ENCODE measurements at places on chromosomes 16 and 17.
A peak's percentile ranks its signal among the peaks of the same experiment; 100 is the strongest.

GRCh38 chr16:85603203-85603755 lies 9.8 kb upstream of the GSE1 start:
- no peak overlapping the region for H3K4me3 ChIP-seq
- no peaks in the 10 kb centered on the region for H3K27me3 ChIP-seq
- H3K4me1 ChIP-seq, result peaks cover 37% of the 10 kb centered on the region
- no peak for DNase-seq
- H3K36me3 ChIP-seq, result no peaks in the 10 kb centered on the region

GRCh38 chr17:45318561-45319230 lies 1.9 kb upstream of the MAP3K14 start:
- no peak for DNase-seq
- H3K27me3 ChIP-seq, result no peaks in the 10 kb centered on the region
- H3K4me3 ChIP-seq, result no peak overlapping the region
- H3K27ac ChIP-seq, result peak overlapping the region; percentile 78
- H3K36me3 ChIP-seq, result no peaks in the 10 kb centered on the region

- DNase-seq, result no peak
- H3K27ac ChIP-seq, result peak overlapping the region; percentile 34
- no peaks in the 10 kb centered on the region for H3K27me3 ChIP-seq
- no peaks in the 10 kb centered on the region for H3K36me3 ChIP-seq
- H3K4me3 ChIP-seq, result no peak overlapping the region
- H3K4me1 ChIP-seq, result peaks cover 52% of the 10 kb centered on the region
Measured at GRCh38 chr16:11499295-11500089, 87.2 kb downstream of the LITAF start.

- no peaks in the 10 kb centered on the region for H3K36me3 ChIP-seq
- DNase-seq, result no peak
- no peak overlapping the region for H3K27ac ChIP-seq
- H3K4me3 ChIP-seq, result peak overlapping the region; percentile 21
- peaks cover 40% of the 10 kb centered on the region for H3K27me3 ChIP-seq
- peaks cover 15% of the 10 kb centered on the region for H3K4me1 ChIP-seq
Measured at GRCh38 chr17:39598630-39599003, 9.1 kb downstream of the NEUROD2 start.

GRCh38 chr16:79097771-79098170 lies 502.8 kb downstream of the MAF start:
- no peak for DNase-seq
- no peak overlapping the region for H3K27ac ChIP-seq
- no peak overlapping the region for H3K4me3 ChIP-seq
- peaks cover 22% of the 10 kb centered on the region for H3K4me1 ChIP-seq
- H3K27me3 ChIP-seq, result no peaks in the 10 kb centered on the region

- DNase-seq, result no peak
- H3K36me3 ChIP-seq, result peaks cover 7% of the 10 kb centered on the region
- peaks cover 10% of the 10 kb centered on the region for H3K27me3 ChIP-seq
- H3K4me1 ChIP-seq, result peaks cover 39% of the 10 kb centered on the region
- no peak overlapping the region for H3K4me3 ChIP-seq
- no peak overlapping the region for H3K27ac ChIP-seq
Measured at GRCh38 chr17:81002409-81003361, 11.0 kb downstream of the CHMP6 start.

Measured in esophagus squamous epithelium (tissue), 5 donors.